ENCODE measurements at places on chromosomes 3 and 15.

DNA sequence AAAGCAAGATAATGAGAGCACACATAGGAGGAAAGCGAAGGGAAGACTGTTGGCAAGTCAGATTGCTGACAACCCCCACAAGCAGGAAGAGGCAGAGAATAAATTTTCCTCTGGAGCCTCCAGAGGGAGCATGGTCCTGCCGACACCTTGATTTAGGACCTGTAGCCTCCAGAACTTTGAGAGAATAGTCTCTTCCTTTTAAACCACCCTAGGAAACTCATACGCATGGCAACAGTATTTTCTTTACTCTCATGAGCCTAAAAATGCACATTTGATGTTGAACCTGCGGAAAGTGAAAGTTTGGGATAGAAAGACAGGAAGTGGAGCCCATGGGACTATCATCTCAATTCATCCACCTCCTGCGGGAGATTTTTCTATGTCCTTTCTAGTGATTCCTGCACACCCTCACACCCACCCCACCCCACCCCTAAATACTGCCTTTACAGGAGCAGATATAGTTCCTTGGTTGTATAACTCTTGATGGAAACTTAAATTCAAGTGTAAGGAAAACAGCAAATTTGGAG is 116.7 kb upstream of the LPP start:
- DNase-seq: peak; percentile 64

- DNase-seq: no peak
Measured at GRCh38 chr3:127535901-127536829, 54.4 kb downstream of the TPRA1 start.

- peak; percentile 56 for DNase-seq
Measured at GRCh38 chr15:25933456-25934158, 70.5 kb upstream of the ATP10A start.

- no peak for DNase-seq
Measured at GRCh38 chr3:32684029-32684799, 774 bp upstream of the CNOT10 start.

GRCh38 chr3:37982331-37982730 is 8.3 kb upstream of the VILL start:
- no peak for DNase-seq

- no peak for DNase-seq
Measured at GRCh38 chr3:14238356-14238755, 59.7 kb downstream of the LSM3 start.

DNA sequence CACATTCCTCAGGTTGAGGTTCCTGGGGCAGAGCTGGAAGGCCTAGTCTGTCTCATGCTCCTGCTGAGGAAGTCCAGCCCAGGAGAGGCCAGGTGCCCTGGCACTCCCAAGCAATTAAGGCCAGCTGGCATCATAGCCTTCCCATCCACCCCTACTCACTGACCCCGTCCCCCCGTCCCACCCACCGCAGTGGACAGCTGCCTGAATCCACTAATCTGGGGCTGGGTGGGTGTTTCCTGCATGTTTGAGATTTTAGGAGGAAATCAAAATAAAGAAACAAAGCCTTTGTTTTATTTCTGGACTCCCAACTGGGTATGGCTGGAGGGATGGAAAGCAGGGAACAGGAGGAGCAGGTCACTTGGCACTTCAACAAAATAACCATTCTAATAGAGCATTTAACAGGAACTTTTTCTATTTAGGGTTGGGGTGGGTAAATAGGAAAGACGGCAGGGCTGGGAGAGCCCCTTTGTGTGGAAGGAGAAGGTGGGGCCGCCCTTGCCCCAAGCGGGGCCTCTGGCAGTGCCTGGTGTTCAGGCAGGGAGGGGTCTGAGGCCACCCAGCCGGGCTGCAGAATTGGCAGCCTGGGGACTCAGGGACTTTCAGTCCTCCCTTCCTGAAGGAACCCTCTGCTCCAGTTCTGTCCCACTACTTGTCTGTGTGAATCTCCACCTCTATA is 8.5 kb downstream of the MRAS start:
- DNase-seq: no peak

DNA sequence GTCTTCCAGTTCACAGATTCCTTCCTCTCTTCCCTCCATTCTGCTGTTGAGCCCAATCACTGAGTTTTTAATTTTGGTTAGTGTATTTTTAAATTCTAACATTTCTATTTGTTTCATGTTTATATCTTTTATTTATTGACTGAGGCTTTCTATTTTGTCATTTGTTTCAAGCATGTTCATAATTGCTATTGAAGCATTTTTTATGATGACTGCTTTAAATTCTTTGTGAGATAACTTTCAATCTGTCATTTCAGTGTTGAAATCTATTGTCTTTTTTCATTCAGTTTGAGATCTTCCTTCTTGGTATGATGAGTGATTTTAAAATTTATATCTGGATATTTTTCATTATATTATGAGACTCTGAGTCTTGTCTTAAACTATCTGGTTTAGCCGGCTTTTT is 192.3 kb downstream of the RPLP1 start:
- DNase-seq: no peak

GRCh38 chr15:40445421-40445922 is 4.7 kb downstream of the BAHD1 start:
- DNase-seq: peak; percentile 47

GRCh38 chr3:15064299-15064834 is 748 bp downstream of the MRPS25 start:
- DNase-seq: peak; percentile 25

DNA sequence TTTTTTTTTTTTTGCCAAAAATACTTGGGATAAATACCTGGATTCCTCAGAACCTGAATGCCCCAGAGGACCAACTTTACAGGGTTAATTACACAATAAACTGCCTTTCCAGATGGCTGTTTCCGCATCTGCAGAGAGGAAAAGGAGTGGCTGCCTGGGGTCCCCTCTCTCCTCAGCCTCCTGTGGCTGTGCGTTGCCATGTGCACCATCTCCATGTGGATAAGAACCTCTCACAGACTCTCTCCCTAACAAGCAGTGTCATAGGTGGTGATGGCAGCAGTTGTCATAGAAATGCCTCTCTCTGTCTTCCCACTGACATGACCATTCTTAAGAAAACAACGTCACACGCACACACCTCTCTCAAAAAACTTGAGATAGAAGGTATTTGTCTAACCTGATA is 179.4 kb downstream of the RPLP1 start:
- DNase-seq: no peak

DNA sequence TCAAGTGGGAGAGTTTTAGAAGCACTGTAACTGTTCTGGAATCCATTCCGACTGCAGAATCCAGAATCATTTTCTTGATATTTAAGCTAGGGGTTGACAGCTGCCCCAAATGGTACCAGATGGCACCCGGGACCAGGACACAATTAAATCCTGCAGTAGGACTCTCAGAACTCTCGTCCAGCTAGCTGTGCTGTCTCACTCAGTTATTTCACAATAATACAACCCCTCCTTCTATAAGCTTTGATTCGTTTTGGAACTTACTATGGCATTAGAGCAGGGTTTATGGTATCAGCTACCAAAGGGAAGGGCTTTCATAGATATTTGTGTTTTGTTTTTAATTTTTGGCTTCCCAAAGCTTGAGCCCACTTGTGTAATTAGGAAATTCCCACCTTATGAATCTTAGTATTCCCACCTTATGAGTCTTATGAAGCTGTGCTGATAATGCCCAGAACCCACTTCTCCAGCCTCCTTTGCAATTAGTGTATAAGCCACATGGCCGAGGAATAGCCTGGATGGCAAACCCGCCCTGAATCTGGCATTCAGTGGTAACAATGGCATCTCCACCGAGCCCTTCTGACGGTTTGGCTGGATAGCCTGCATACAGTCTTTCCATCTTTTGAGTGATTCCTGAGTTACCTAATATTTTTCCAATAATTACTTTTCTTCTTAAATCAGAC is 120.1 kb downstream of the UACA start:
- DNase-seq: no peak

DNA sequence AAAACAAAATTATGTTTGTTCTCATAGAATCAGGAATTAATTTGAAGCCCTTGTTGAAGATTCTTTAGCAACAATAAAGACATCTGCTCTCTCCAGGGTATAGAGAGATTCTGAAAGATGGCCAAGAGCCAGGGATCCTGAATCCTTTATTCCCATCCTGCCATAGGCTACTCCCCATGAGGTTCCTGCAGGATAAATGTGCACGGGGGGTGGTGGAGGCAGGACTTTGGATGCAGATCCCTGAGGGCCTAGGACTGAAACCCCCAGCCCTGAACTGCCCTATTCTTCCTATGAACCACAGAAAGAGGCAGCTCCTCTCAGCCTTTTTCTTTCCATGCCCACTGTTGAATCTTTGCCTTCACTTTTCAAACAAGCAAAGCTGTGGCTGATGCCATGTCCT is 17.1 kb downstream of the TMEM108 start:
- no peak for DNase-seq

DNA sequence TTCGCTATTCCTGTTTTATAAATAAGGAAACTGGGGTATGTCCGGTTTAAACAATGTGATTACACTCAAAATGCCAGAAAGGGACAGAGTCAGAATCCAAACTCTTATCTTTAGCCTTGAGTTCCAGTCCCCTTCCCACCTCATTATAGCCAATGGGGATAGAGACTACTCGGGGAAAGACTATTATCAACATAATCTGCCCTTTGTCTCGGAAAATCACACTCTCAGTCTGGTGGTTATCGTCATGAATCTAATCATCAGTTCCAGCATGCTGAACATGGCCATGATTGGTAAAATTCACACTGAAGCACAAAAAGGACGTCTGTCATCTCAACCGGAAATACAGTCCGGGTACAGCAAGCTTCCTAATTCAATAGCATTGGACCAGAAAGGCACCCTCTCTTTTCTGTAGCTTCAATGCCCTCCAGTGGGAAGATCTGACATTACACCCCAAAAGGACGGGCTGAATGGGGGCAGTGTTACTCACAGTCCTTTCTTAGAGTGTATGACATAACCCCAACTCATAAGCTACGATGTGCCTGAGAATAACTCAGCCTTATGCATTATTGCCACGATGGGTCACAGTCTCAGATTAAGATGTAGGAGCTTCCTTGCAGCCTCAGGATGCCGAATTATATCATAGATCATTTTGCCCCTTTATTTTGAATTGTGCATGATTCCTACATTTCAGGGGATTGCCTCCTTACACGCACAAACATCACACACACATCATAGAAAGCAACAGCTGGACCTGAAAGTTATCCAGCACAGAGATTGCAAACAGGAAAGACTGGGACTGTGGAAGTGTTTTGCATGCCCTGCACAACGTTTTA is 390.4 kb upstream of the LMCD1 start:
- DNase-seq: peak; percentile 36

DNA sequence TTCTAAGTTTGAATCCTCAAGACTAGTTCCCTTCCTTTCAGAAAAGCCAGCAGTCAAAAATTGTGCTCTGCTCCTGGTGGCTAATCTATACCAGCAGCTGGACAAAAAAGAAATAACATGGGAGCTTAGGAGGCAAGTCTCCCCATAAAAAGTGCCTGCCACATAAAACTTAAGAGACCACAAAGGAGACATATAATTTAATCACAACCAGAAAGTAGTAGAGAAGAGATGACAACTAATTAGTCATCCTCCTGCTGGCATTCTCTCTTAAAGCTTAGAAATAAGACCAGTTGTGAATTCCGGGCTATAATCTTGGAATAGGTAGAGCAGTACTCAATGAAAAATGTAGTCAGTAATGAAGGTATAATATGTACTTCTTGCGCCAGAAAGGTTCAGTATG is 20.2 kb upstream of the IMPG2 start:
- DNase-seq: no peak

GRCh38 chr3:99873269-99874102 is 55.8 kb downstream of the CMSS1 start:
- DNase-seq: no peak

- DNase-seq: no peak
Measured at GRCh38 chr3:3196148-3196861, 16.8 kb upstream of the CRBN start.

DNA sequence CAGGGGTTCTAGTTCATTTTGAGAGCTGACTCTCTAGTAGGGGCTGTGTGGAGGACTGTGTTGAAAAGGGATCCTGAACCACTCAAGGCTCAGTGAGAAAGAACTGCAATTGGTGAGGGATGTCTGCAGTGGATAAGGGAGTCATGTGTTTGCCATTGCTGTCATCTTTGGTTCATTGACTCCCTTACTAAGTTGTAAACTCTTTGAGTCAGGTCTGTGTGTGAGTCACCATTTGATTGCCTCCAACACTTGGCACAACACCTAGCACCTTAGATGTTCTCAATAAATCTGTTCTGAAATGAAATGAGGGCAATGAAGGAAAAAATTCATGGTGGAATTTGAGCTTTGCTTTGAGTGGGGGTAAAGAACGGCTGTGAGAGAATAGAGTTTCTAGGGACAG is 51.7 kb downstream of the PLS1 start:
- DNase-seq: no peak

GRCh38 chr3:42353631-42354030 is 56.8 kb downstream of the LYZL4 start:
- no peak for DNase-seq

- no peak for DNase-seq
Measured at GRCh38 chr3:27752926-27753325, 30.8 kb upstream of the EOMES start.

GRCh38 chr15:66859688-66860253 is 157.7 kb downstream of the SMAD6 start:
- DNase-seq: no peak

DNA sequence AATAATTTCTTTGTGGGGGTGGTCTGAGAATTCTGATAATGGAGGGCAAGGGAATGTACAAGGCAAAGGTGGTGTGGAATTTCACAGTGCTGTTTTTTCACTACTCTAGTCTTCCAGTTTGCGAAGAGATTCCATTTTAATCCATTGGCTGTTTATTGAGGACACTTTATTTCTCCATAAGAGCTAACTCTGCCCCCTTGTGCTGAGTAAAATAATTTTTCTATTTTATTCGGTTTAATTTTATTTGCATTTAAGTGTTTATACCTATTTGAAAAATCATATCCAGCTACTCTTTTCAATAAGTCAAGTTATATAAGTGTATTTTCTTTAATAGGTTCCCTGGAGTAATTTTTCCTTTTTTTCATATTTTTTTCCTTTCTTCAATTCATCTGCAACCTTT is 840.1 kb downstream of the TUSC7 start:
- peak; percentile 10 for DNase-seq

GRCh38 chr15:90757461-90757860 is 40.3 kb downstream of the BLM start:
- no peak for DNase-seq

DNA sequence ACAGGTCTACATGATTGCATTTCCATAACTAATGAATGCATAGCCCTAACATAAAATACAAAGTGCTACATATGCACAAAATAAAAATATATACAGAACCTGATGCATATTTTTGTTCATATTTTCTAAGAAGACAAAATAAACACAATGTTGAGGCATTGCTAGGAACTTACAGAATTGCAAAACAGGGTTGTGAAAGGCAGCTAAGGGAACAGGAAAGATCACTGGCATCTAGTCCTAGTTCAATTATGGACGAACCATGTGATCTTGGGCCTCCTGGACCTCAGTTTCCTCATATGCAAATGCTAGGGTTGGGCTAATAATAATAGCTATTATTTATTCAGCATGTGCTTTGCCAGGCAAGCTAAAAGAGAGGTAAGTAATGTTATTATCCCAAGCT is 15.5 kb upstream of the NCEH1 start:
- DNase-seq: no peak

- no peak for DNase-seq
Measured at GRCh38 chr3:113839551-113839950, 963 bp downstream of the GRAMD1C start.
